ENCODE measurements at places on chromosomes 5 and 9.

DNA sequence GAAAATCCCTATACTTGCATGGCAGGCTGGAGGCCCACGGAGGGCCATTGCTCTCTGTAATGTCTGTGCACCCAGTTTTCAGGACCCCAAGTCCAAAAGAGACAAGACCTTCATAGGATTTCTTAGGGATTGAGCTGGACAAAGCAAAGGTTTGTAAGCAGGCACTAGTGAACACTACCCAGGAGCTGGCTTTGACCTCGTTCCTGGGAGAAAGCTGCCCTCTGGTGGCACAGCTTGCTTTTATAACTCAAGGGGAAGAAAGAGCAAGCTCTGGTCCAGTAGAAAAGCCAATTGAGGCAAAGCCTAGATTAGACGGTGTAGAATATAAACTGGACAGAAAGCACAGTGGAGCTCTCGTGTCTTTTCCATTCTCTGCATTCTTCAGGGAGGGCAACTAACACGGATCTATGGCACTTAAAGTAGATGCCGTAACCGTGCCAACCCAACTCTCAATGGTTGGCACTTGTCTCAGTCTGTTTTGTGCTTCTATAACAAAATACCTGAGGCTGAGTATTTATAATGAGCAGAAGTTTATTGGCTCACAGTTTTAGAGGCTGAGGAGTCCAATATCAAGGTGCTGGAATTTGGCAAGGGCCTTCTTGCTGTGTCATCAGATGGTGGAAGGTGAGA lies 7.9 kb downstream of the GABRP start:
- peak; percentile 78 for DNase-seq

DNA sequence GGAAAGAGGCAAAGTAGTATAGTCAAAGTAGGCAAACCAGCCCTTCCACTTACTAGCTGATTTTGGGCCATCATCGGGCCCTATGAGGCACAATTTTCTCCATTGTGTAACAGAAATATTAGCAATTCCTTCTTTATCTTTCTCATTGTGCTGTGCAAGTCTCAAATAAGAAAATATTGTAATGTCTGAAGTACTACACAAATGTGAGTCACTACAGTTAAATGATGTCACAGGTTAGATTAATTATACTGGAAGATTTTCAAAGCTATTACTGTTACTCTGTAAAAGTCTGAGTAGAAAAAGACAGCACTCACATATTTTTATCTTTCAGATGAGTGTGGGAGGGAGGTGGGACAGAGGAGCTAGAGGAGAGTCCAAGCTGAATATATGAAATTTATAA lies 12.4 kb upstream of the TMC1 start:
- DNase-seq: no peak

DNA sequence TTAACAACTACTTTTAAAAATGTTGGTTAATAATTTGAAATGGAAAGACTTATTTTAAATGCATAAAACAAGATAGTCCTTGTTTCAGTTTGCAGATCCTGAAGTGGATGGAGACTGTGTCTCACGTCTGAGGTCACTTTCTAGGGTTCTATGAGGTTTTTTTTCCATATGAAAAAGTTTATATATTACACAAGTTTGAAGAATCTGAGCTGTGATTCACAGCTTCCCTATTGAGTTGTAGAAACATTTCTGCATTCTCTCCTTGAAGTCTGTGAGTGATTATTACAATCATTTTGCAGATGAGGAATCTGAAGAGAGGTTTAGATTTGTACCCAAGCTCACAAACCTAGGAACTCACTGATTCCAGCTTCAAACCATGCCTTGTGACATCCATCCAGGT lies 442.5 kb upstream of the KLF4 start:
- no peak for DNase-seq

DNA sequence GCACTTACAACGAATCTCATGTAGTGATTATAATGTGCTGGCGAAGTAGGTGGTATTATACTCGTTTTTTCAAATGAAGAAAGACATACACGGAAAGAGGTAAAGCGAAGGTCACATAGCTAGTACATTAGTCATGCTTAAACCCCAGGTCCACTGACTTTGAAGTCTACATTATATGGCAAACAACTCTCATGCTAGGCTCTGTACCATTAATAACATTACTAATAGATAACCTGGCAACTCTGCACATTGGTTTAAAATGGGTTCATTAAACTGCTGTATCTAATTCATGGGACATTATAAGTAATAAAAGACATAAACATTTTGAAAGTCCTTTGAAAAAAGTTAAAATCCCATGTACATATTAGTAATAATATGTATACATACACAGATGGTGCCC lies 21.2 kb downstream of the FYB1 start:
- DNase-seq: no peak

- no peak for DNase-seq
Measured at GRCh38 chr9:115250621-115251032, 132.7 kb upstream of the TNC start.

DNA sequence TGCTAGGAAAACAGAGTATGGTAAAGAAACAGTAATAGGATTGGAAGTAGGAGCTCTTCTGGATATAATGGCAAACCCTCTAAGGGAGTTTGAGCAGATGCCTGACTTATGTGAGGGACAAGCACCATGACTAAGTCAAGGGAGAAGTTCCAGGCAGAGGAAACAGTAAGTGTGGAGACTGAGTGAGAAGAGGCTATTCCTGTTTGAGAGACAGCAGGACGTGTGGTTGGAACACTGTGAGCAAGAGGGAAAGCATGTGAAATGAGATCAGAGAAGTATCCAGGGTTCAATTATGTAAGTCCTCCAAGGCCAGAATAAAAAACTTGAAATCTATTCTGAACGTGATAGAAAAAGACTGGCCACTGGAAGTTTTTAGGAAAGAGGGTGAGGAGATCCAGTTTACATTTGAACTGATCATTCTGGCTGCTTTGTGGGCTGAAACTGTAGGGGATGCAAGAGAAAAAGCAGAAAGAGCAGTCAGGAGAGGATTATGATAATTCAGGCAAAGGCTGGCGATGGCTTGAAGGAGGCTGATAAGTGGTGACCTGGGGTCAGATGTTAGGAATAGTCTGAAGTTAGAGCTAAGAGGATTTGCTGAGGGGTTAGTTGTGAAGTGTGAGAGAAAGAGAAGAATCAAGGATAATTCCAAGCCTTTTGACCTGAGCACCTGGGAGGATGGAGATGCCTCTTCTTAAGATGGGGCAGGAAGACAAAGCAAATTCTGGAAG lies 19.2 kb downstream of the DMAC1 start:
- DNase-seq: no peak

- DNase-seq: no peak
Measured at GRCh38 chr5:142904416-142904815, 134.2 kb downstream of the ARHGAP26 start.
